ENCODE measurements at places on chromosomes 5 and 9.

DNA sequence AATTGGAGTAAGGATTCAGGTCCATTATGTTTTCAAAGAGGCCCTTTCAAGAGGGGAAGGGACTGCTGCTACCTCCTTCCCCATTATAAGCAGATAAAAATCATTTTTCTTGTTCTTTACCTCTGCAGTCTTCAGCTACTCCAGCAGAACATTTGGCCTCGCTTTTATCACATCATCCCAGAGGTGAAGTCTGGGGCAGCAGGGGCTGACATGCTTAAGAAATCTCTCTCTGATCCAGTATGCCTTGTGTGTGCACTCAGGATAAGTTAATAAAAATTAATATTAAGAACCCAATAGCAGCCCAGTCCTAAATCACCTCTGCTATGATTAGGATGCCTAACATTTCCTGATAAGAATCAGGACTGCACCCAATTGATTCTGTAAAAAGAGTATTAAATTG is 306.9 kb upstream of the NREP start:
- no peak for DNase-seq

DNA sequence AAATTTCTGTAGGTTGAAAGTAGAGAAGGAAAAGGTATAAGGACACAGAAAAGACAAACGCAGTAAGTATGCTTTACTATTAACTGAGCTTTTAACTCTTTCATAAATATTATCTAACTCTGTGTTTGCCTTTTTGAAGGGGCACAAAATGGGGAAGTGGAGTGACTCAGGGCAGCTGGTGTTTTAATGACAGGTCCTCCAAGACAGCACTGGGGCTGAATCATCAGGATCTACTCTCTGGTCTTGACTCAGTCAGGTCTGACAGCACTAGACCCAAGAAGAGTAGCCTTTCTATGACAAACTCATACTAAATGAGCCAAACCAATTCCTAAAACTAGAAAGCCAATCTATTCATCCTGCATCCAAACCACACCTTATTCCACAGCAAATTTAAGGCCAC is 102.2 kb downstream of the APTX start:
- DNase-seq: peak; percentile 75

- peak; percentile 19 for DNase-seq
Measured at GRCh38 chr5:159034083-159034824, 65.5 kb downstream of the EBF1 start.

DNA sequence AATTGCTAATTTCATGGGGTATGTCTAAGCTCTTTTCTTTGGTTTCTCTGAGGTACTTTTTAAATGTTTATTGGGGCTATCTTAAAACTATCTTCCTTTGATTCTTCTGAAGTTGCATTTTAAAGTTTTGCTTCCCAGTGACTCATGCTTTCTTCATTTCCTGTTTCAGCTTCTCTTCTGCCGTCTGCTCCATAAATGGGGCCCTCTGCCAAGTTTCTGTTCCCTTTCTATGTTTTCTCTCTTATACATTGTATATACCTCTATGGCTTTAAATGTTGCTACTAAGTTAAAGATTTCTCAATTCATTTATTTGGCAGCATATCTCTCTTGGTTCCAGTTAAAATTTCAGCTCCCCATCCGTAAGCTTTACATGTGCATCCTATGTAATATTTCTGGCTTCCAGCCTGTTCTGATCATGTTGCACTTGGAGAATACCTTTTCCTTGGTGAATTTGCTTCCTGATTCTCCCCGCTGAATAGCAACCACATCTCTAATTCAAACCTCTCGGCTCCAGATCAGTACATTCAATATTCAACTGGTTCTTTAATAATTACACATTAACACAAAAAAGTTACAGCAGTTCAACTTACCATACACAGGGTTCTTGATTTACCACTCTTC is 125.3 kb downstream of the ST8SIA4 start:
- DNase-seq: peak; percentile 90

- no peak for DNase-seq
Measured at GRCh38 chr5:9658706-9659105, 28.6 kb upstream of the TAS2R1 start.

GRCh38 chr9:126357074-126357473 is 30.4 kb downstream of the MVB12B start:
- DNase-seq: no peak

DNA sequence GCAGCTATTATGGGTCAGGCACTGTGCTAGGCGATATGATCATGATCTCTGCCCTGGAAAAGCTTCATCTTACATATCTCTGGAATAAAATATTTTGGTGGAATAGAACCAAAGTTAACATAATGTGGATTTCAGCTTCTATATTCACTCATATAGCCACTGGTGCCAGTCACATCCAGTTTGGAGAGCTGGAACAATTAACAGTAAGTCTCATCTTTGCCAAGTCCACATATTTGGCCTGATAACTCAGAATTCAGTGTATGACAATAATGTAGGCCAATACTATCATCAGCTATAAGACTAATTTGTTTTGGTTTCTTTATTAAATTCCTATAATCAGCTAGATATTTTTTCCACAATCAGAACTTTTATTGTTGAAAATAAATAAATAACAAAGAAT is 5.9 kb upstream of the FAM13B start:
- DNase-seq: no peak

DNA sequence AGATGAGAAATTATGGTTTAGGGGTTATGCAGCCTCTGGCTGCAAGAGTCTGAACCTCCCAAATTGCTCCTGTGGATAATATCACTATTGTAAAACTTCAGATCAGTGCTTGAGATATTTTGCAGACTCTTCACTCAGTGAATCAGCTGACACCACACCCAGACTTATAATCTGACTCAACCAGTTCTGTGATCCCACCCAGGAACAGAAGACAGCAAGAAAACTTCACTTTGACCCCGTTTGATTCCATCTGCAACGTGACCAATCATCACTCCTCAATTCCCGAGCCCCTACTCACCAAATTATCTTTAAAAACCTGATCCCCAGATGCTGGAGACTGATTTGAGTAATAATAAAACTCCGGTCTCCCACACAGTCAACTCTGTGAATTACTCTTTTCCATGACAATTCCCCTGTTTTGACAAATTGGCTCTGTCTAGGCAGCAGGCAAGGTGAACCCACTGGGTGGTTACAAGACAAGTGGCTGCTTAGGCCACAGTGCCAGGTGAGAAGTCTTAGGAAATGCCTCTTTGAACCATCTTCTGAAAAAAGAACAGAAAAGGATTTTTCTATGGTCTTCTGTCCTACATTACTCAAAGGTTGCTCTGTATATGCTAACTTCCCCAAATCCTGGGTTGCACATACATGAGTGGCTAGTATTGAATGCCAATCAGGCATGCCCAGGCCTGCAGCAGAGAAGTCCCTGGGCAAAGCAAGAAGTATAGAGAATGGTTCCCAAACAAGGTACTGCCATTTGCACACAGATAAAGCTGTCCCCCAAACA is 588.0 kb downstream of the PRELID2 start:
- DNase-seq: no peak

GRCh38 chr9:20811872-20812271 is 127.8 kb downstream of the FOCAD start:
- DNase-seq: no peak

DNA sequence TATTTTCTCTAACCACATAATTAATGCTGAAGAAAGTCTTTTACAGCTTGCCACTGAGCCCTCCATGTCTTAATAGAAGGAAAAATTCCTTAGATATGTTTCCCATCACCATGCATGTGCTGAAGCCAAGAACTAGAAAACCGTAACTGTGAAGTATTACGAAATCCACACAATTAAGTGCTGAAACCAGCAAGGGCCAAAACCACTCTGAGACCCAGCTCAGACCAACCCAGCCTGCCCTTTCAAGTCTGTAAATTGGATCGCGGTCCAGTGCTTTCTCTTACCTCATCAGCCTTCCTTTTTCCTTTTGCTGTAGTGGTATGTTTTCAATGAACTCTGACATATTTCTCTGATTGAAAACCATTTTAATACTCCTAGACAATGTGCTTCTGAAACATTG is 26.3 kb downstream of the SEMA5A start:
- no peak for DNase-seq

- DNase-seq: no peak
Measured at GRCh38 chr5:87340716-87341115, 72.0 kb downstream of the CCNH start.

GRCh38 chr5:11302663-11303062 is 541.6 kb upstream of the DAP start:
- DNase-seq: peak; percentile 88

DNA sequence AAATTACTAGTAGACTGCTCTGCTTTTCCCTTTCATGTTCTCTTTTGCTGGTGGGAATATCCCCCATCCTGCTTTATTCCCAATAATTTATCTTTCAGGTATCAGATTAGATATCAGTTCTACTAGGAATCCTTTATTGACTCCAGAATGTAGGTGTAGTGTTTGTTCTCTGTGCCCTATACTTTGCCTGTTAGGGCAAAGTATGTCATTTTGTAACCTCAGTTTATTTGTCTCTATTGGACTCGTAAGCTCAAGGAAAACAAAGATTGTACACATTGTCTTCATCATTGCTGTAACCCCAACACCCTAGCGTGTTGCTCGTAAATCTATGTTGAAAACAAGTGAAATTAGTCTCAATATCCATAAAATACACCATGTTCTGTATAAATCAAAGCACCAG is 190.5 kb downstream of the COMMD10 start:
- DNase-seq: no peak

DNA sequence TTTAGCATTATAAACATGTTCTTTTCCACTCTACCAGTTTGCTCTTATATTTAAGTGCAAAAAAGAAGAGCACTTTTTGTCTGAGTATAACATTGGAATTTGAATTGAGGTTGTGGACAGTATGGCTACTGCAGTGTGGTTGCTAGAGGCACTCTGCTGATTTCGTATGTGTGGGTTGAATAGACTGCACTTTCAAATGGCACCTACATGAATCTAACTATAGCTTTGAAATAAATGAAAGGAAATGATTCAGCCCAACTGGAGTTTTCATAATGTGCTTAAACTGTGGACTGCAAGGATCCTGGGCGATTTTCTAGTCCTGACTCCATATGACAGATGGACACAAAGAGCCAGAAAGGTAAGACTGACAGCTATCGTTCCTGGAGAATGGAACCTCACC is 657.6 kb upstream of the RIOK2 start:
- no peak for DNase-seq

DNA sequence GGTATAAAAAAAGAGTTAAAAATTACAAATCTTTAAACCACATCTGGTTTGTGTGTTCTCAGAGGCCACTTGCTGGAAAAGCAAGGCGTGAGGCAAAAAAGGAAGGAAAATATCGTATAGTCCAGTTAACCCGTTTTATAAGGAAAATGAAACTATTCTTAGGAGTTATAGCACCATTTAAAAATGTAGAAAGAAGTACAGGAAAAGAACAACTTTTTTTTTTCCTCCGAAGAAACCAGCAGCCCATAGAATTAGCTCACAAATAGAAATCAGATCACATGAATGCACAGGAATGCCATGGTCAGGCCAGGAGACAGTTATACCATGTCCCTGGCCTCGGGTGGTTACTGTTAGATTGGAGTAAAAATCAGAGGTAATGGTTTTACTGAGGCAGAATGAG is 241.6 kb downstream of the FBXL7 start:
- DNase-seq: no peak

- DNase-seq: no peak
Measured at GRCh38 chr5:60014331-60014730, 120.8 kb upstream of the PDE4D start.

DNA sequence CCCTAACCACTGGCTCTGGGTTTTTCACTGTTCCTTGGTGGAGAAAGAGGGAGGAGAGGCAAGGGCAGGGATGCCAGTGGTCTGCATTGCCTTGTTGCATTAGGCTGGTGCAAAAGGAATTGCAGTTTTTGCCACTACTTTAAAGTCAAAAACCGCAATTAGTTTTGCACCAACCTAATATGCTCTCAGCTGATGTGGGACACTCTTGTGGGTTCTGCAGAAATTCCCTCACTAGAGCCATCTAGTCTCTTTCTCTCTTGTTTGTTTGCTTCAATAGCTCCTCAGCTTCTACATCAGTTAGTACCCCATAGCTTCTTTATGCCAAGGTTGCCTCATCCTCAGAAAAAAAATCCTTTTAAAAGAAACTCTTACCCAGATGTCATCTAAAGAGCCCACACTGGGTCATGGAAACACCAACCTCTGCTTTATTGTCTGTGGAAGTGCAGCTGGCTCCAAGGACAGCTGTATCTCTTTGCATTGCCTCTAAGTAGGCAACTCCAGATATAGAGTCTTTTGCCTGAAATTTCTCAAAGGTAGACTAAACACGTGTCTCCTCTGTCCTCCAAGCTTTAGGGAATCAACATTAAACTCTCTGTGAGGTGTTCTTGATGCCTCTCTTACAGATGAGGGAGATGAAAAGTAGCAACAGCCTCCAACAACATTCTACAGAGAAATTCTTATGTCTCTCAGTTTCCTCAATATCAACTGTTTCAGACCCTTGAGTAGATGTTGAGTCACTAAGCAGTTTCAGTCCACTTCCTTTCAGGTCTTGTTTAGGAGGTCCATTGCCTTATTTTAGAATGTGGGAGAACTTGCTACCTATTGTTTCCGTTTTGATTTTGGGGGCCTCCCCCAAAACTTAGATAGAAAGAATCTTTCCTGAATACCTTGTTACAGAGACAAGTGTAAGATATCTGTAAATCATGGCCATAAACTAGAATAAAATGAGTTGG is 84.9 kb upstream of the MEF2C start:
- no peak for DNase-seq

DNA sequence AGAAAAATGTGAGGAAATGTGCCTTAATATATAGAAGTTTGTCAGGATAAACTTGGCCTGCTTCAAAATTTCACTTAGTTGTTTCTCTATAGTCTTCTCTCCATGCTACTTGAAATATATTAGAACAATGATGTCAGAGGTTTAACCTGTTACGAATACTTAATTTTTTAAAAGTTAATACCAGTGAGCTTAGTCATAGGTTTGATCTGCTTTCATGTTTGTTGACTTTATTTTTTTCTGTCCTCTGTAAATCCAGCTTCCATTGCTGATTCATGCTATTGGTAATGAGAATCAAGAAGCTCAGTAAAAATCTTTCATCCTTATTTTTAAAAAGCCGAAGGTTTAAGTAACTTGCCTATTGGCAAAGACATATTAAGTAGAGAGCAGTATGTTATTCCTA is 27.9 kb downstream of the BDP1 start:
- DNase-seq: no peak

DNA sequence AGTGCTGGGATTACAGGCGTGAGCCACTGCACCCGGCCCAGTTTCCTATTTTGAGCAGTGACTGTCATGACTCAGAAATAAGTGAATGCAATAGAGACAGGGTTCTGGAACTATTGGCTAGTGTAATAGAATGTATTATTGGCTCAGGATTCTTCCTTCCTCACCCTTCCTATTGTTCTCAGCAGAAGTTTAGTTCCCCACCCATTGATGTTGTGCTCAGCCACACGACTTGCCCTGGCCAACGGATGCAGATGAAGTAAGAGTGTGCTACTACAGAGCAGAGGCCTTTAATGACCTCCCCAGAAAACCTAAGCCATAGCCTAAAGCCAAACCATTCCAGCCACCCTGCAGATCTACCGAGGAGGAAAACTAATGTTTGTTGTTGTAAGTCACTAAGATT is 287.9 kb downstream of the AGTPBP1 start:
- no peak for DNase-seq
